Stomach (tissue), 19 donors: ENCODE measurements at places on chromosomes 5 and 9. TPM values are rescaled to one million over a fixed set of nuclear protein-coding genes. Genes with fewer than 3 reads are reported as not detected.
A peak's percentile ranks its signal among the peaks of the same experiment; 100 is the strongest.

DNA sequence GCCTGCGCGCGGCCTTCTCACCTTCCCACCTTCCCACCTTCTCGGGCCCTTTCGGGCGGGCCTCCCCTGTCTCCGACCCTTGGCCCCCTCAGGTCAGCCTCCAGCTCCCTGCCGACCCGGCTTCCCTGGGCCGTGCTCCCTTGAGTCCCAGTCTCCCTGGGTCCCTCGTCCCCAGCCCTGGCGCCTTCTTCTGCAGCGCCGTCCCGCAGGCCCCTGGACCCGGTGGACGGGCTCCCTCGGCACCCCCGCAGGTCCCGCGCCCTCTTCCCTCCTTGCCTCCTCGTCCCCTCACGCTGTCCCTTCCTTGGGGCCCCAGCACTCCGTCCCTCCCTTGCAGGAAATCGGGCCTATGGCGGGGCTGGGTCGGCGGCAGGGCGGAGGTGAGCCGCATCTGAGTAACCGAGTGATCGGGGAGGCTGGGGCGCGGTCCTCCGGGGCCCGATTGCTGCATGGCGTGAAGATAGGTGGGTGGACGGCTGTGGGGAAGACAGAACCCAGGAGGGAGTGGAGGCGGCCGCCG is 7.6 kb downstream of the ARPC5L start:
- peak; percentile 68 for DNase-seq

FOXD1 gene
- not detected for total RNA-seq

PCDHGA10 gene
- total RNA-seq = 5.3 TPM

GCNT4 gene
- total RNA-seq = 31.4 TPM

EQTN gene
- total RNA-seq = not detected

DDX4 gene
- not detected for total RNA-seq

HMHB1 gene
- not detected for total RNA-seq
